Ovary (tissue), 10 donors: ENCODE measurements at places on chromosomes 5 and 9. TPM values are rescaled to one million over a fixed set of nuclear protein-coding genes. Genes with fewer than 3 reads are reported as not detected.

- no peaks in the 10 kb centered on the region for H3K4me1 ChIP-seq
- DNase-seq, result no peak
- H3K36me3 ChIP-seq, result no peaks in the 10 kb centered on the region
- H3K27me3 ChIP-seq, result no peaks in the 10 kb centered on the region
- no peak overlapping the region for H3K27ac ChIP-seq
- no peak overlapping the region for H3K4me3 ChIP-seq
These were observed 526.0 kb upstream of the TRPC7 start for GRCh38 chr5:136891175-136891972.

GRCh38 chr9:121210536-121210935, 8.9 kb upstream of the RAB14 start:
- DNase-seq, result no peak
- no peaks in the 10 kb centered on the region for H3K36me3 ChIP-seq
- H3K27ac ChIP-seq, result no peak overlapping the region
- H3K27me3 ChIP-seq, result no peaks in the 10 kb centered on the region
- no peak overlapping the region for H3K4me3 ChIP-seq

- H3K36me3 ChIP-seq, result no peaks in the 10 kb centered on the region
- no peak overlapping the region for H3K4me3 ChIP-seq
- no peak for DNase-seq
- no peaks in the 10 kb centered on the region for H3K4me1 ChIP-seq
- no peak overlapping the region for H3K27ac ChIP-seq
These were observed 29.2 kb upstream of the JAK2 start for GRCh38 chr9:4955836-4956235.

The TIMD4 gene
- total RNA-seq, result not detected

GRCh38 chr9:121568343-121569265, 69.0 kb upstream of the GGTA1 start:
- H3K4me3 ChIP-seq, result peak overlapping the region; percentile 26
- peaks cover 27% of the 10 kb centered on the region for H3K4me1 ChIP-seq
- no peaks in the 10 kb centered on the region for H3K36me3 ChIP-seq

DNA sequence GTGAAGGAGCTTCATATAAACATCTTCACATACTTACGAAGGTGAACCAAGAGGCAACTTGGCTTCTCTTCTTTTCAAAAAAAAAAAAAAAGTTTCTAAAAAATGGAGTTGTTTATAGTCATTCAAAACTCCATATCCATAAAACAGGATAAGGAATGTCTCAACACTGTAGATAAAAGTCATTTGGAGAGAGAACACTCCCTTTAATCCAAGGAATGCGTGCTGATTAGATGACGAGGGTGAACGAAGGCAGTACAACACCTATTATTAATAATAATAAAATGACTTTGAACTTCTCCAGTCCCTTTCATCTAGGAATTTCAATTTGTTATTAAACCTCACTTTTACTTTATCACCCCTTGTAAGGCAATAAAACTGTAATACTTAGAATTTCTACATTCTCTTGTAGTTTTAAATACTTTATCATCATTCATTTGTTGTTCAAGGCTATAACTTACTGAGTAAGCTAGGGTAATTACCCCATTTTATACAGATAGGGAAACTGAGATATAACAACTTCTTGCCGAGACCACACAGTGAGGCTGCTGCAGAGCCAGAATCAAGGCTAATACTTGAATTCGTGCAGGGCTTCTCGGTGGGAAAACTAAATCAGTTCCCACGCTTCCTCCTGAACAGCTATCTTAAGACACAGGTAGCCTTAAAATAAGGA, 377.1 kb downstream of the EFNA5 start:
- H3K27me3 ChIP-seq, result no peaks in the 10 kb centered on the region
- peaks cover 3% of the 10 kb centered on the region for H3K4me1 ChIP-seq
- no peaks in the 10 kb centered on the region for H3K36me3 ChIP-seq
- DNase-seq, result no peak
- no peak overlapping the region for H3K4me3 ChIP-seq

DNA sequence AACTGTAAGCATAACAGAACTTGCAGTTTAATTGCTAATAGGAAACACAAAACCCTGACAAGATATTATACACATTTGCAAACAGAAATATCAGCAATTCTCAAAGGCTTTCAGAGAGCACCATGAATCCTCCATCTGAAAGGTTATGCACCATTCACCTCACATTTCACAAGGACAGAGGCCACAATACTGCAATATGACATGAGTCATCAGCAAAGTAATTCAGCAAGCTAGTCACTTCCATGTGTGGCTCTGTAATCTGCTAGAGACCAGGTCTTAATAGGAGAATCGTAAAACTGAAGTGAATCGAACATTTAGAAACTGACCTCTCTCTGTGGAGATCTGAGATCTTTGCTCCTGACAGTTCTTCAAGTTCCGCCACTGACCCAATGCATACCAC, 28.3 kb downstream of the IARS1 start:
- H3K4me3 ChIP-seq, result no peak overlapping the region
- H3K4me1 ChIP-seq, result no peaks in the 10 kb centered on the region
- H3K36me3 ChIP-seq, result no peaks in the 10 kb centered on the region
- H3K27me3 ChIP-seq, result no peaks in the 10 kb centered on the region
- no peak overlapping the region for H3K27ac ChIP-seq

The SIT1 gene
- not detected for total RNA-seq

DNA sequence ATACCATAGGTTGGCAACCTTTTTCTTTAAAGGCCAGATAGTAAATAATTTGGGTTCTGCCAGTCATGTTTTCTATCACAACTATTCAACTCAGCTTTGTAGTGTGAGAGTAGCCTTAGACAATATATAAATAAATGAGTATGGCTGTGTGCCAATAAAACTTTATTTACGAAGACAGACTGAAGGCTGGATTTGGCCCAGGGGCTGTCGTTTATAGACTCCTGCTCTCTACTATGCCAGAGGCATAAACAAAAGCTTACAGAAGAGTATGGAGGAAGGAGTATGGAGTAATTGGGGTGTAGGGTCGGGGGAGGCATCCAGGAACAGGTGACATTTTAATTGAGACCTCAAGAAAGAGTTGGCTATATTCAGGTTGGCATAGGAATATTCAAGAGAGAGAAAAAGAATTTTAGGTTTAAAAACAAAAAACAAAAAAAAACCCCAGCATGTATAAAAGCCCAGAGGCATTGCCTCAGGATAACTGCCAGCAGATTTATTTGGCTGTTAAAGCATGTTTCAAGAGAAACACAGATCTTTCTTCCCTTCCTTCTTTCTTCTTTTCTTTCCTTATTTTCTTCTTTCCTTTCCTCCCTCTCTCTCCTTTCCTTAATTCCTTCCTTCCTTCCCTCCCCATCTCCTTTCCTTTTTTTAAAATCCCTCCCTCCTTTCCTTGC, 39.9 kb downstream of the SLIT3 start:
- DNase-seq, result no peak
- H3K36me3 ChIP-seq, result no peaks in the 10 kb centered on the region
- H3K4me3 ChIP-seq, result no peak overlapping the region
- no peaks in the 10 kb centered on the region for H3K4me1 ChIP-seq
- no peak overlapping the region for H3K27ac ChIP-seq

The EXOSC3 gene
- total RNA-seq, result 35.2 TPM

DNA sequence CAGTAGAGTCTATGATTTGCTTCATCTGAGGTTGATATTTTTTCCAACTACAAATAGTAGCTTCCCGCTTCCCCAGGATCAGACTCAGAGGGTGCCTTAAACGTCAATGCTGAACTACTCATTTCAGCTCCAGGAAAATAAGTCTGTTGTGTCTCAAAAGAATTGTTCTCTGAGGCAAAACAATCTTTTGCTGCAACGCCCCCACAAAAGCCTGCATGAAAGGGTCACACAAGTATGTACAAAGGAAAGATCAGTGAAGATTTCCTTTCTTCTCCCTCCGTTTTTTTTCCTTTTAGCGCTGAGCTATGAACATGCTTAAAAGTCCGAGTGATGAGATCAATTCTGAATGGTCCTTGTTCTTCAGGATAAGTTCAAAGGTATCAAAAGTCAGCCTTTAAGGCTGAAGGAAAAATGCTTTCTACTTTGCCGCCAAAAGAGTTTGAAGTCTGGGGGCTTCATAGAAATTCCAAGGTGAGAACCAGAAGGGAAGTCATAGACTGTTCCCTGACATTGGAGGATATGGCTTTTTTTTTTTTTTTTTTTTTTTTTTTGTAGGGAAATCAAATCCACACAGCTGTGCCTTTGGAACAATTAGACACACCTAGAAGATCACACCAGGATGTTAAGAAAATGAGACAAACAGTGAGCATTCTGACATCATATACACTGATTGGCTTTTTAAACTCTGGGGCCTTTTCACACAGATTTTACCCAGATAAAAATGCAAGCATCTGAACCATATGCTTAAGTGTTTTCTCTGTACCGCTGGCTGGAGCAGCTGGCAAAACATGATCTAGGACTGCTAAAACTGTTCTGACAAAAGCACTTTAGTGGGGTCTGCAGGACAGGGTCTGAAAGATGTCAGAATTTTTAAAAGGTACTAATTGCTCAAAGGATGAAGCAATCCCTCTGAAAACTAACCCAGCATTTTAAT, 329.3 kb downstream of the ENC1 start:
- H3K4me1 ChIP-seq, result peaks cover 1% of the 10 kb centered on the region
- H3K4me3 ChIP-seq, result no peak overlapping the region
- DNase-seq, result no peak

The TJP2 gene
- 41.0 TPM for total RNA-seq

GRCh38 chr5:95759005-95759404, 27.9 kb downstream of the RHOBTB3 start:
- no peak for DNase-seq
- no peaks in the 10 kb centered on the region for H3K27me3 ChIP-seq
- H3K4me1 ChIP-seq, result peaks cover 18% of the 10 kb centered on the region

DNA sequence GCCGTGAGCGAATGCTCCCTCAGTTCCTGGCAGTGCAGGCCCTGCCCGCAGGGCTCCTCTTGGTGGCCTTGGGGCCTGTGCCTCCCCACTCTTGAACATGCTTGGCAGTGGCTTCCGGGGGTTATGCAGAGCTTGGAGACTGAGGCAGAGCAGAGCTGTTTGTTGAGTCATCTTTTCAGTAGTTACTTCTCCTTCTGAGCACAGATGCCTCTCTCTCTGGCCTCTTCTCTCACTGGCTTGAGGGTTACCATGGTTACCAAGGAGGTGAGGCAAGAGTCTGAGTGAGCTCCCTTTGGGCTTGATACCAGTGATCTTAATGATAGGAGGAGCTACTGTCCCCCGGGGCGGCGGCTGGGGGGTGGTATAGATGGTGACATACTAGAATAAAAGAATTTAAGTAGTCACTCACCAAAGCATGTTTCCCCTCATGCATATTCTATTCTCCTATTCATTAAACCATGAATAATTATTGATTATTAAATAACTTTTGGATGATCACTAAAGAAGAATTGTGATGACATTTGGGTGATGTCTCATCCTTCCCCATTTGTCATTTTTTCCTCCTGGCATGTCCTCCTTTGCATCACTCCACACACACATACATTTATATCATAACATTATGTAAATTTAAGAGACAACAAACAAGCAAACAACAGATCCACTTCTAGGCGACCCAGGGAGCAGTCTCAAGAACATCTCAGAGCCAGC, 111.1 kb downstream of the ARHGAP26 start:
- H3K27me3 ChIP-seq, result no peaks in the 10 kb centered on the region
- no peak overlapping the region for H3K4me3 ChIP-seq
- no peak overlapping the region for H3K27ac ChIP-seq
- DNase-seq, result no peak
- H3K36me3 ChIP-seq, result no peaks in the 10 kb centered on the region
- H3K4me1 ChIP-seq, result no peaks in the 10 kb centered on the region

DNA sequence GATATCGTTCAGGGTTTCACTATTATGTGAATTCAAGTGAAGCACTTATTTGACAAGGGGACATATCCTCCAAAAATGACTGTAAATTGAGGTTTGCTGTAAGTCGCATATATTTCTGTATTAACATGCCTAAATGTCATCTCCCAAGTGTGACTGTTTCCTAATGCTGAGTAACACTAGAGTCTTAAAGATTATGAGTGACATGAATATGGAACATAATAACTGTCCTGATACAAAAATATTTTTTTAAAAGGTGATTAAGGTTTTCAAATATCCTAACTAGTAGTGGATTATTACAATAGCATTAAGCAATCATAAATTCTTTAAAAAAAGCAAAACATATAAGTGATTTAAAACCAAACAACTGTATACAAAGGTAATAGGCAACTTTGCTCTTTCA, 3.6 kb downstream of the NFIB start:
- no peak for DNase-seq
- peaks cover 1% of the 10 kb centered on the region for H3K4me1 ChIP-seq
- H3K36me3 ChIP-seq, result no peaks in the 10 kb centered on the region
- H3K4me3 ChIP-seq, result peak overlapping the region; percentile 10
- no peaks in the 10 kb centered on the region for H3K27me3 ChIP-seq
- no peak overlapping the region for H3K27ac ChIP-seq

DNA sequence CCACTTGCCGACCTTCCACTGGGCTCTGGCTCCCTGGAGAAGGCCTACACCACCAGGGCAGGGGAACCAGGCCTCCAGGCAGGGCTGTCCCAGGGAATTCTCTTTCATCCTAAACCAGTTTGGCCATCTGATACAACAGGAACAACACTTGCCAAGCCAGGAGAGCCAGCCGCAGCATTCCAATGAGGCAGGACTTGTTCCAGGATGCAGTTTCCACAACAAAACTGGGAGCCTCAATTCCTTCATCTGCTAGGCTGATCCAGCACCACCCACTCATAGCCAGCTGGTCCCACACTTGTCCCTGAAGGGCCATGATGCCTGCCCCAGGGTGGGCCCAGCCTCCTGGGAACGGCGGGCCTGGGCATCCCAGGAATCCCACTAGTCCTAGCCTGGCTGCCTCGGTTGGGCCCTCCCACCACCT, 26.0 kb downstream of the BICD2 start:
- peak; percentile 13 for DNase-seq
- H3K27me3 ChIP-seq, result no peaks in the 10 kb centered on the region
- peaks cover 27% of the 10 kb centered on the region for H3K4me1 ChIP-seq
- no peak overlapping the region for H3K27ac ChIP-seq
- H3K36me3 ChIP-seq, result no peaks in the 10 kb centered on the region

The ZNF883 gene
- total RNA-seq, result 3.8 TPM

- H3K4me3 ChIP-seq, result no peak overlapping the region
- H3K36me3 ChIP-seq, result no peaks in the 10 kb centered on the region
- no peaks in the 10 kb centered on the region for H3K27me3 ChIP-seq
- DNase-seq, result no peak
- H3K27ac ChIP-seq, result no peak overlapping the region
These were observed 547.0 kb downstream of the PDE4D start for GRCh38 chr5:59346514-59346913.

DNA sequence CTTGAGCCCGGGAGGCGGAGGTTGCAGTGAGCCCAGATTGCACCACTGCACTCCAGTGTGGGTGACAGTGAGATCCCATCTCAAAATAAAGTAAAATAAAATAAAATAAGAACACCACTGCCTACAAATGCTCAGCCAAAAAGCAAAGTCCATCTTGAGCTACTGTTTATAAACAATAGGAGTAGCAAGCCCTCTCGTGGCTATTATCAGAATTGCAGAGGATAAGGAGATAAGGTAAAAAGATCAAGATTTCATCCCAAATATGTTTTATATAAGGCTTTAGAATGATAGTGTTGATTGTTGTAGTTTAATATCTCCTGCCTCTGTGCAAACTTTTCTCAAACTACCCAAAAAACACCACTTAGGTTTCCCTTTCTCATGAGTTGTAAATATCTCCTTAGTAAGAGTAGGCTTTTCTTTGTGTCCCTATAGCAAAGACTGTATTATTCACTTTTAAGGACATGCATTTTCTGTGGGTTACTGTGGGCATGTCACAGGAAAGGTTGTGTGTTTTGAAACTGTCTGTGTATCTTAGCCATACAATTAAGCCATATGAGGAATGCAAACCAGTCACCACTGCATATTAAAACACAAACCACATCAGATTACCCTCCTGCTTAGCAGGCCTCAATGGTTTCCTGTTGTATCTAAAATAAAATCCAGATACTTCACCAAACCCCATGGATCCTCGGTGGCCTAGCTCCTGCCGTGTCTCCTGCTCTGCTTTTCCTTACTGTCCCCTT, 31.8 kb upstream of the CKS2 start:
- no peaks in the 10 kb centered on the region for H3K4me1 ChIP-seq
- H3K4me3 ChIP-seq, result no peak overlapping the region
- no peaks in the 10 kb centered on the region for H3K36me3 ChIP-seq
- no peaks in the 10 kb centered on the region for H3K27me3 ChIP-seq
- no peak overlapping the region for H3K27ac ChIP-seq

The SPINK6 gene
- not detected for total RNA-seq

The PTBP3 gene
- 35.8 TPM for total RNA-seq
